ENCODE measurements at places on chromosomes 12 and 14.

DNA sequence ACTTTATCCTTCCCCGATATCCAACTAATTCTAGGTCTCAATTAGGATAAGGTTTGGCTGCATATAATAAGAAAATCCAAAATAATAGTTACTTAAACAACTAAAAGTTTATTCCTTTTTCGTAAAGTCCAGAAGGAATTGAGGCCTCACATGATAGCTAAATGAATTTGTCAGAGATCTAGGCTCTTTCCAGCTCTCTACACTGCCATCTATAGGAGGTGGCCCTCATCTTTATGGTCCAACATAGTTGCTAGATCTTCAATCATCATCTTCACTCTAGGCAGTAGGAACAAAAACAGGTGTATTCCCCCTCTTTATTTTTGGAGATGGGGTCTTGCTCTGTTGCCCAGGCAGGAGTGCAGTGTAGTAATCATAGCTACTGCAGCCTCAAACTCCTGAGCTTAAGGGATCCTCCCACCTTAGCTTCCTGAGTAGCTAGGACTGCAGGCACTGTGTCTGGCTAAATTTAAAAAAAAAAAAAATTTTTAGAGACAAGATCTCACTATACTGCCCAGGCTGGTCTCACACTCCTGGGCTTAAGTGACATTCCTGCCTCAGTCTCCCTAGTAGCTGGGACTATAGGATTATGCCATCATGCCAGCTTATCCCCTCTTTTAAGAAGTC is 46.5 kb upstream of the SAV1 start:
- DNase-seq = peak; percentile 51

DNA sequence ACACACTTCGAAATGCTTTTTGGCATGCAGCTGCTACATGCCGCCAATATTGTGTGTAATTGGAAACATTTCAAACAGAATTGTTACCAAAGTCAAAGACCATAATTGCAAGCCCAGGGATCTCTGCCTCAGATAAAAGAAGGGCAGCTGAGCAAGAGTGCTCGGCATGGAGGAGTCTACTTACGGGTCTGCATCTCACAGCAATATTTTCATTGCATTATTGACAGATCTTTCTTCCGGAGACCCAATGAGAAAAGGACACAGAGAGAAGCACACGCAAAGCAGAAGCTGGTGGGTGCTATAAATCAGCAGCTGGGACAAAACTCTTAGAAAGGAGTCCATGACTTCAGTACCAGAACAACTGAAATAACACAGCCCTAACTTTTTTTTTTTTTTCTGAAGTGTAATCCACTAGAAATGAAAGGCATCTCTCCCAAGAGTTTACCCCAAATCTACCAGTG is 4.9 kb downstream of the PRICKLE1 start:
- no peak for DNase-seq

DNA sequence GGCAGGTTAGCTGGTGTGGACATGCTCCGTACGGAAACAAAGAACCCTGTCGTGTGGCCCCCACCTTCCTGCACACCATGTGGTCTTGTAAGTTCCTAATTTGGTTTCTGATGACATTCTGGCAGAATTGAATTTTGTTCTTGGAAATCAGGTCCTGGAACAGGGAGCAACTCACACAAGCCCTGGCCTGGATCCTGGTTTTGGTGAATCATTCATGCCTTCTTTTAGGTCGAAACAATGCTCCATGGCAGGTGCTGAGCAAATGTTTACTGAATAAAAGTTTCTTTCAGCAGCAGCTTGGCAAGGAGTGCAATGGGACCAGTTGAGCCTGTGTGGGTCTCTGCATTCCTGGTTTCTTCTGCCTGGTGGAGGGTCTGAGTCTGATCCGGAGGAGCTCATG is 978.4 kb downstream of the BCL11B start:
- DNase-seq = no peak

- DNase-seq = no peak
Observed at GRCh38 chr12:75474116-75474515, 6.4 kb upstream of the GLIPR1 start.

- no peak for DNase-seq
Observed at GRCh38 chr14:67863223-67863622, 43.6 kb downstream of the RAD51B start.
